ENCODE measurements at places on chromosomes 1 and 21.

DNA sequence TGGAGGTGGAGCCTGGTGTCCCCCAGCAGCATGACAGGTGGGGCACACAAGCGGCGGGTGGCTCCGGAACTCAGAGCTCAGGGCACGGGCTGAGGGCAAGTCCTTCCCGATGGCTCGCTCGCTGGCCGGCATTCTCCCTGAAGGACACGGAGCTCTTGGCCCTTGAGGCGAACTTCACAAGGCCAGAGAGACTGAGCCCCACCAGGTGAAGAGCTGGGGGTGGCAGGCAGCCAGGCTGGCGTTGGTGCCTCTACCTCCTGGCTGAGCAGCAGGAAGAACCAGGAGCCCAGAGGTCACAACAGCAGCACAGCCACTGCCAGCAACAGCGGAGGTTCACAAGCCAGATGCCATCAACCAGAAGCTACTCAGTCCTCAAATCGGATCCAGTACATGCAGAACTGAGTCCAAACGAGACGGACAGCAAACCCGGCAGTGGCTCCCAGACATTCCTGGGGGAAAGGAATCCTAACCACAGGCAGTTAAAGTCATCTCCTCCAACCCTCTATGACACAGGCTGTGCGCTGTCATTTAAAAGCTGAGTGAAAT lies 54.1 kb downstream of the NPHP4 start:
- DNase-seq, result no peak

- no peak for DNase-seq
Measured at GRCh38 chr1:90402893-90403849, 313.9 kb downstream of the BARHL2 start.

DNA sequence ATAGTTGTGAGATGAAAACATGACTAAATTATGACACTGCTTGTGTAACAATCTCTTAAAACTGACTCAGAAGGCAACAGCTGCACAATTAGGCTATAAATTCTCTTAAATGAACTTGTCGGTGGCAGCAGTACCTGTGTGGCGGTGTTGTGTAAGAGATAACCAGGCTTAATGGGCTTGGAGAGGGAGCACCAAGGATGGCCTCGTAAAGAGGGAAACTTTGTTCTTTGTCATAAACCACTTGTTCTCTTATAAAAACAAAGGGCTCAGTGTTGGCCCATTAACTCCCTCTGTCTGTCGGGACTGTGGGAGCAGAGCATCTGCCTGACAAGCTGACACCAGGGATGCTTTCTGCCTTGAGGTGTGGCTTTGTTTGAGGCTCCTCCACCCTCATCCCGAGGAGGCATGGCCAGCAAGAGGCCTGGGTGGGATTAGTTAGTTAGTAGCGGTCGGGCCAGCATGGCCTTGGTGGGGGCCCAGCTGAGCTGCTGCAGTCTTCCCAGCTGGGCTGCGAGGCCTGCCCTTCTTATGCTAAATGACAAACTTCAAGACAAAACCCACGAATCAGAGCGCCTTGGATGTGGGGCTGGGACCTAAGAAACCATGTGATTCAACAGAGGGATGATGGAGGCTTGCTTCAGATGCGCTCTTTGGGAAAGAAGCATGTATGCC lies 171.4 kb downstream of the CAMTA1 start:
- no peak for DNase-seq

DNA sequence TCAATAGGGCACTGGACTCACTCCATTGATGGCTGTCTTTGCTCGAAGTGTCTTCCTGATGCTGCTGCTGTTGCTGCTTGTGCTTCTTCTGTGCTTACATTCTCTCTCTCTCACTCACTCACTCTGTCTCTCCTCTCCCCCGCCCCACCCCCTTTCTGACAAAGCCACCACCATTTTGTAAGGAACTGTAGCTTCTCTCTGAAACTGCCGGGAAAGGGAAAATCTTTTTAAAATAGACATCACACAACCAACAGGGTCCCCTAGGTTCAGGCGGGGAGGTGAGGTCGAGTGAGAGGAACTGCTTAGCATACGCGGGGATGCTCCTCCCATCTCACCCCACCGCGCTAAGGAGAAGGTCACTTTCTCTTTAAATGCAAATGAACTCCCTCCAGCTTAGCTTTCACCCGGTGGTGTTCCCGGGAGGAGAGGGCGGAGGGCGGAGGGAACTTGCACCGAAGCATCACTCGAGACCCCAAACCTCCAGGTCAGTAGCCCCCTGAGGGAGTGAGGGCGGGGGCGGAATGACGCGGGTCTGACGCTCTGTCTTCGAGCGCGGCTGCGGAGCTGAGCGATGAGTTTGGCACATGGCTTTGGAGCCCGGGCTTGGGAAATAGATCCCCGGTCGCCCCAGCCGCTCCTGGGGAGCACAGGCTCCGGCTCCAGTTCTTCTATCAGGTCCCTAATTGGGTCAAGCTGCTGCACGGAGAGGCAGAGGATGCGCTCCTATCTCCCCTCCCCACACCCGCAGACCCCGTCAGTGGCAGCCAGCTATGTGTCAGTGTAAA lies at the start of gene CCDC28B:
TSS of gene CCDC28B (plus strand) at position 370 of the 785 bp plus-strand sequence. CDS start 1,341 bp downstream, outside the sequence.
- peak; percentile 40 for DNase-seq

- no peak for DNase-seq
Measured at GRCh38 chr1:213452501-213452900, 401.5 kb downstream of the RPS6KC1 start.

DNA sequence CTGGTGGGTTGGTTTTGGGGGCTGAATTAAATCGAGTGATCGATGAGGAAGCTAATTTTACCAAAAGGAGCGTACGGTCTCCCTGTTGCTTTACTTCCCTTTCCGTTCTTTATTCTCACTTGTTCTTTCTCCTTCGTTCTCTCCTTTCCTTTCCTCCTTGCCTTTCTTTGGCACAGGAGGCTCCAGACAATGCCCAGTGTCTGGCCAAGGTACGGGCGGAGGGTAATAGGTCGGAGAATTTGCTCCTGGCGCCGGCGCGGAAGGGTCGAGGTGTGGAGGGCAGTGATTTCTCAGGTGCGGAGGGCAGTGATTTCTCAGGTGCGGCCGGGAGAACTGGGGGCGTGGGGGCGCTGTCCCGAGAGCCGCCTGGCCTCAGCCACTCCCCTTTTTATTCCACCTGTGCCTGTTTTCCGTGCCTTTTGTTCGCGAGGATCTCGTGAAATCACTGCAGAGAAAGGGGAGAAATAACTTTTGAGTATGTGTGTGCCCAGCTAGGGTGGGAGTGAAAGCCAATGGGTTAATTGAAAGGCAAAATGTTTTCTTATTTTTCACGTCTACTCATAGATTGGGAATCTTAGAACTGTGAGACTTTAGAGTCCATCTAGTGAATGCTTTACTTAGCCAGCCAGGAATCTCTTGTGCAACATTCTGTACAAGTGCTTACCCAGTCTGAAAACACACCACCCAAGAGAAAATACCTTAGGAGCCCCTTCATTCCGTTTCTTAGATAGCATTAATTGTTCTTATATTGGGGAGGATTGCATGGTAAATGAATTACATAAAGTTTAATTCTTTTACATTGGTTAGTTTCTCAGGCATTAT lies 1.3 kb downstream of the FNBP1L start:
- DNase-seq, result no peak

- no peak for DNase-seq
Measured at GRCh38 chr1:5758859-5759578, 233.2 kb downstream of the NPHP4 start.

DNA sequence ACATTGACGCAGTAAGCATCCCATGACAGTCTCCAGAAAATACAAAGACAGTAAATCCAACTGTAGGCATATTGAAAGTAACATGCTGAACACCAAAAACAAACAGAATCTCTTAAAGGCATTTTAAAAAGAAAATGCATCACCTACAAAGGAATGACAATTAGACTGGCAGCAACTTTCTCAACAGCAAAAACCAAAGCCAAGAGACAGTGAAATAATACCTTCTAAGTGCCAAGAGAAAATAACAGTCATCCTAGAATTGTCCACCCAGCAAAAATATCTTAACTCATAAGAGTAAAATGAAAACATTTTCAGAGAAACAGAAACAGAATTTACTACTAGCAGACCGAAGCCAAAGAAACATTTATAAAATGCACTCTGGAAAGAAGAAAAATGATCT lies 20.0 kb downstream of the CCDC185 start:
- DNase-seq, result no peak

DNA sequence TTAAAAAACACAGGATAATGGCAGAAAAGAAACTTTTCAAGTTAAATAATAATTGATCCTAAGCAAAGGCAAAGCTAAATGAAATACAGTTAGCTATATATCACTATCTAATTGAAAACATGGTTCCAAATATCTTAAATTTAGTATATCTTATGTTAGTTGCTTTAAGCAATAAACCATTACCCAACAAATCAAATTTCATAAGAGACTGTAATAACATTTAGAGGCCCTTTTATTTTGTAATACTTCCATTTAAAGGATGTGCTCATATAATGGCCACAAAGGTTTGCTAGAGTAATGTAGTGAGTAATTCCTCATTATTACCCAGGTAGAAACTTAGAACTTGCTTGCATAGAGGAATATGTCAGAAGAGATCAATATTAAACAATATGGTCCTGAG lies 32.3 kb downstream of the RPL5 start:
- no peak for DNase-seq

- no peak for DNase-seq
Measured at GRCh38 chr1:19505693-19506457, 20.5 kb upstream of the CAPZB start.
